Activated naive CD4-positive, alpha-beta T cell (primary cell): ENCODE measurements at places on chromosomes 6 and 20.

- DNase-seq, result peak; percentile 92
Observed at GRCh38 chr6:24774696-24775519, at the start of gene GMNN. Gene GMNN (plus strand): TSS chr6:24774937. CDS start chr6:24777247, 2,310 bp downstream.

- no peak for DNase-seq
Observed at GRCh38 chr6:48101290-48101689, 9.7 kb downstream of the PTCHD4 start.

DNA sequence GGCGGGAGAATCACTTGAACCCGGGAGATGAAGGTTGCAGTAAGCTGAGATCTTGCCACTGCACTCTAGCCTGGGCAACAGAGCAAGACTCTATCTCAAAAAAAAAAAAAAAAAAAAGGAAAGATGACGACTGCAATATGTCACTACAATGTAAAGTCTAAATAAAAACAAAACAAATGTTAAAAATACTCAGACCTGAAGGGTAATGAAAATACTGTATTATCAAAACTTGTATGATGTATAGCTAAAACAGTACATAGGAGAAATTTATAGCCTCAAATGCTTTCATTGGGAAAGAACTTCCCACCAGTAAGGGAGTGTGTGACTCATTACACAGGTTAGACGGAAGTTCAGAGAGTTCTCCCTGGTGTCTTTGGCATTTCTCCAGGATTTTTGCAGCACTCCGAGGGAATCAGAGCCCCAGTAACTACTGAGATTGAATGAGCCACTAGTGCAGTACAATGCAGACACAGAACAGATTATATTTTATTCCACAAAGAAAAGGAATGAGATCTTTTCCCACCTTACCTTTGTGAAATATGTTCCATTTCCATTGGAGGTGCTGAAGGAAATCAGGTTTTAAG is 12.5 kb upstream of the RALGAPB start:
- DNase-seq, result no peak

GRCh38 chr6:19837511-19838441 is 606 bp downstream of the ID4 start:
- no peak for DNase-seq

GRCh38 chr6:90083891-90084290 is 189.6 kb downstream of the GJA10 start:
- DNase-seq, result no peak

GRCh38 chr20:53413186-53413631 is 180.4 kb downstream of the ZNF217 start:
- no peak for DNase-seq
